SIG-M5 (cell line): ENCODE measurements at places on chromosomes 4 and X.

GRCh38 chr4:8171984-8172924, 13.6 kb upstream of the ABLIM2 start:
- no peak for DNase-seq

- no peak for DNase-seq
Measured at GRCh38 chrX:17931855-17932254, 70.8 kb upstream of the RAI2 start.

DNA sequence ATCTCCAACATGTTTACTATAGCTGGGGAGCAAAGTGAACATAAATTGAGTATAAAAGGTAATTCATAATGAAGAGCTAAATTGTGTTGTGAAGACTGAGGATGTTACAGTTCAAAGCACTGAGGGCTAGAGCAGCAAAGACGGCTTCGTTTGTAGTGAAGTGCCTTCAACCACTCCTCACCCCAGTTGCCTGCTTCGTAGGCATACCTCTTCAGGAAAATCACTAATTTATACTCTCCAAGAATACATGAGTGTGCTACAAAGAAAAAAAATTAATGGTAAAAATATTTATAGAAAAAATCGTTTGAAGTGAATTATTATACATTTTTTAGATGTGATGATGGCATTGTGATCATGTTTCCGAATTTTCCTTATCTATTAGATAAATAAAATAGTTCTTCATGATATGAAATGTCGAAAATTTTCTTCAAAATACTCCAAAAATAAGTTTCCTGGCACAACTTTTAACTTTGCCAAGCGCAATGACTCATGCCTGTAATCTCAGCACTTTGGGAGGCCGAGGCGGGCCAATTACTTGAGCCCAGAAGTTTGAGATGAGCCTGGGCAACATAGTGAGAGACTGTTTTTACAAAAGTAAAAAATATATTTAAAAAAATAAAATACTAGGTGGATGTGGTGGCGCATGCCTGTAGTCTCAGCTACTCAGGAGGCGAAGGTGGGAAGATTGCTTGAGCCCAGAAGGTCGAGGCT, 41.6 kb downstream of the ZFP42 start:
- no peak for DNase-seq

DNA sequence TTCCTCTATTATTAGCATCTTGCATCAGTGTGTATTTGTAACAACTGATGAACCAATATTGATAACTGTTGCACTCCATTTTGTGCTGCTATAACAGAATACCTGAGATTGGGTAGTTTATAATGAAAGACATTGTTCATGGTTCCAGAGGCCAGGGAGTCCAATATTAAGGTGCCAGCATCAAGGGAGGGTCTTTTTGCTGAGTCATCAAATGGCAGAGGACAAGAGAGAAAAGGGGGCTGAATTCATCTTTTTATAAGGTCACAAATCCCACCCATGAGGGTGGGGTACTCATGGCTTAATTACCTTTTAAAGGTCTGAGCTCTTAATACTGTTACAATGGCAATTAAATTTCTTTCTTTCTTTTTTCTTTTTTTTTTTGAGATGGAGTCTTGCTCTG, 7.2 kb downstream of the MYOZ2 start:
- no peak for DNase-seq

- DNase-seq: no peak
Measured at GRCh38 chr4:150960079-150960478, 55.0 kb downstream of the LRBA start.

DNA sequence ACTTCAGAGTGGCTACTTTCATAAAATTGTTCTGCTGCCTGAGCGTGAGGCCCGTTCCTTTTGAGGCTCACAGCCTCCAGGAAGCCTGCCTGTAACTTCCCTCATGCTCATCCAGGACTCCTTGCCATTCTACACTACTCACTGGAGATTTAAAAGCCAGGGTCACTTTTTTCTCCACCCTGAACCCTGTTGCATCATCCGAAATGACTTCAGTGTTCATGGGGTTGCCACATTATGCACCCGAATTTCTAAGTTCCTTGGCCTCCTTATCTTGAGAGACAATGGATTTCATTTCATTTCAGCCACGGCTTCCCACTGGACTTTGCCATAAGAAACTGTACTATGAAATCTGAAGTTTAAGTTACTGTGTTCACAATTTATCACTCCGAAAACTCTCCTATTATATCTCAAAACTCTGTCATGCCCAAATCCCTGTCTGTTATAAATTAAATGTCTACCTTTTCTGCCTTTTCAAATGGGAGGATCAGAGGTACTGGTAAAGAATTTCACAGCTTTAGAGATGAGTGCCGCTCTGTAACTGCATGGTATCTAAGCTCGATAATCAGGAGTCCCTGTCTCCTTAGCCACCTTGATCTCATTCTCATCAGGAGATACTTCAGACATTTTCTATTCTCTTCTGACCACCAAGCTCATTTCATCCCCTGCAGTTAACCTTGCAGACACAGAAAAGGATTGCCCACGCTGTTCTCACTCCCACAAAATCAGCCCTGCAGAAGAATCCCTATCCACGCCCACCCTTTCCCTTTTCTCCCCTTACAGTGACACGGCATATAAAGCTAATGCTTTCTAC, 59.9 kb downstream of the TRIML1 start:
- no peak for DNase-seq

DNA sequence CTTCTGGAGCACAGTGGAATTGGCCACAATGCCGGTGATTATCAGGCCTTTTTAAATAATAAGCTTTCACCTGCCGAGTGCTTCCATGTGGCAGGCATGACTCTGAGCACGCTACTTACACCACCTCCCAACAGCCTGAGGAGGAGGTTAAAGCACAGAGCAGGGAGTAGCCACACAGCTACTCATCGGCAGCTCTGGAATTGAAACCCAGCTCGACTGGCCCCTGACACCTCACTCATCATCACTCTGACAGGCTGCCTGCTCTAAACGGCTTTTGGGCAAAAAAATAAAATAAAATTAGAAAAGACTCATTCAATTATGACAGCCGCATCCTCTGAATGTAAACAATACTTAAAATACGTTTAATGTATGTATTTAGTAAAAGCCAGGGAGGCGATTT, 326.4 kb upstream of the NOCT start:
- no peak for DNase-seq

GRCh38 chrX:96621811-96622210, 62.8 kb upstream of the DIAPH2 start:
- no peak for DNase-seq

DNA sequence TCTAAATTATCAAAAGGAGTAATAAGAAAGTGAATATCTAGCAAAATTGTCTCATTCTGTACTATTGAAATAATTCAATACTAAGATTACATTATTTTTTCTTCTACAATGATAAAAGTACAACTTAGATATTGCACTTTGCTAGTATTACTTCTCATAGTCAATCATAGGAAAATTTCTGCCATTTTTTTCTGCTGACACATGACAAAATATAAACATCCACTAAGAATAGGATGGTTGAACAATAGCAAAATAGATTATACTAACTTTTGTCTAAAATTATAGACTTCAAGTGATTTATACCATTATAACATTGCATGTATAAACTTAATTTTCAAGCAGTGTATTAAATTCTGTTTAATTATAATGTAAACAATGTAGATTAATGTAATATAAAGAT, 540.2 kb downstream of the PDHA2 start:
- no peak for DNase-seq

DNA sequence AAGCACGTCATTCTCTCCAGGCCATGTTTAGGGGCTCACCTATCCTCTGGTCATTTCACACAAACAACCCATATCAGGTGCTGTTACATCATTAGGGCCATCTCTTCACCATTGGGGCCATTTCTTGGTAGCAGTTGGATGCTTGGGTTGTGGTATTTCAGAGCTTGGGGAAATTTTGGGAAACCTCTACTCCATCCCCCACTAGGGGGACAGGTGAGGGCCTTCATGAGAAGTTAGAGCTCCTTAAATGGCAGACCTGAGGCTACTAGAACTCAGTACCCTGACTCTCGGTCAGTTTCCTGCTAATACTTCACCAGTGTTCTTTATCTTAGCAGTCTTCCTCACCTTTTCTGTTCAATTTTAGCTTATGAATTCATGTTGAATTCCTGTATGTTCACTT, 50.2 kb downstream of the ZNF827 start:
- no peak for DNase-seq
